ENCODE measurements at places on chromosomes 3 and 15.

- DNase-seq = no peak
These were observed 58.0 kb upstream of the ICE2 start for GRCh38 chr15:60536951-60537350.

DNA sequence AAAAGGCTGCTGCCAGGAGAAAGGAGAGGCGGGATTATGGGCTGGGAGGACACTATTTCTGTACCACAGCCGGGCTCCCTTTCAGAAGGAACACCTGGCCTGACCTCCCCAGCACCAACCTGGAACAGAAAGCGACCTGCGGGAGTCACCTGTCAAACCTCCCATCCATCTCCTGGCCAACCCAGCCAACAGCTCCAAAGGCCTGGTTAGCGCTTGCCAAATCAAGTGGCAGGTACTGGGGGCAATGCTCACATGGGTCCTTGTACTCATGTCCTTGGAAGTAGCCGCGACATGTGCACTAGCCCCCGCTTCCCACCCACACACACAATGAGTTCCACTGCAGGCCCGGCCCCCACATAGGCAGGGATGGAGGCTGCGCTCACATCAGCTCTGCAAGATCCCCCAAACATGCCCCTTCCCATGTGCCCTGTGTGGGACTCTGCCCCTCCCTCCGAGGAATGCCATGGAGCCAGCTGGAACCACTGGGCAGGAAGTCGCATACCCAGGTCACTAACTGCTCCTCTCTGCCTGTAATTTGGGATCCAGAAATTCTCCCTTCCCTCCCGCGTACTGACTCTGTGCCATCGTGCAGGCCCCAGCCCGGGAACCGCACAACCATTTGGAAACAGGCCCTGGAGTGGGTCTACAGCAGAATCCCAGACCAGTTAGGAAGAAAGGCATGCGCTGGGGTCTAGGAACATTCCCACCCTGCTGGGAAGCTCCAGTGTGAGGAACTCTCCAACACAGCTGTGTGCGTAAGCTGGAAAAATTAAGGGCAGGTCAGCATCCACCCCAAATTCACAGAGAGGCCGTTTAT is 98.9 kb downstream of the LRIG1 start:
- no peak for DNase-seq

GRCh38 chr3:18114894-18115293 is 310.2 kb downstream of the SATB1 start:
- no peak for DNase-seq

GRCh38 chr3:188706176-188706575 is 465.6 kb upstream of the TPRG1 start:
- no peak for DNase-seq

DNA sequence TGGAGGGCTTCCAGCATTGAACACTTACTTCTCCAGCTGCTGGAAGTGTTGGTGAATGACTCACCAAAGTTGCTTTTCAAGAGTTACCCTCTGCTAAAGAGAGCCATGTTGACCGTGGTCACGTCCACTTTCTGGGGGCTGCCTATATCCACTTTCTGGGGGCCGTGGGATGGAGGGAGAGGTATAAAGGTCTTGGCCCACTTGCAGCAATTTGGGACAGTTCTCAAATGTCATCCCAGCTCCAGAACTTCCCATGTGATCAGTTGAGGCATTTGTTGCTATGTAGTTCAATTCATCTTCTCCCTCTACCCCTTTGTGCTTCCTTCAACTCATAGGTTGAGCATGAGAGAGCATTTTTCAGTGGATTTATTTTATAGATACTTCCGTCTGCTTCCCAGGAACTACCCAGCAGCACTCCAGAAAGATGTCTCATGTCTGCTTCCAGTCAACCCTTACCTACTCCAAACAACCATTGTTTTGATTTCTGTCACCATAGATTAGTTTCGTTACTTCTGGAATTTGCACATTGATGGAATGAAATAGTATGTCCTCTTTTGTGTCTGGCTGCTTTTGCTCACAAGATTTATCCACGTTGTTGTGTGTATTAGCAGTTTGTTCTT is 130.6 kb downstream of the TCF12 start:
- no peak for DNase-seq

DNA sequence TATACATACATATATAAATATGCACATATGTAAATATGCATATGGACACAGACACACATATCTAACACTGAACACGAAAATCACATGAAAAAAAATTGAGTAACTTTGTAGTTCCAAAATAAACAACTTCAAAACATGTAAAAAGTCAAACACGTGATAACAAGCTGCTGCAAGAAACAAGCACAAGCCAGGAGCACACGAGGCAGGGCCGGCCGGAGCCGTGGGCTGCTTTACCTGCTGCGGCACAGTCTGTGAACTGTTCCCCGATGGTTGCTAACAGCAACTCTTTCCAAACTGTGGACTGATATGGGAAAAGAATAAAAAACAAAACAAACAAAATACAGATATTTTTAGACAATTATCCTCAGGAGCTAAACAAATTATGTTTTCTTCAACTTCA is 31.6 kb downstream of the EIF4E3 start:
- no peak for DNase-seq

GRCh38 chr3:51581524-51581923 is 43.0 kb downstream of the RAD54L2 start:
- DNase-seq = no peak

GRCh38 chr3:121698476-121698875 is 37.8 kb upstream of the HCLS1 start:
- DNase-seq = no peak

DNA sequence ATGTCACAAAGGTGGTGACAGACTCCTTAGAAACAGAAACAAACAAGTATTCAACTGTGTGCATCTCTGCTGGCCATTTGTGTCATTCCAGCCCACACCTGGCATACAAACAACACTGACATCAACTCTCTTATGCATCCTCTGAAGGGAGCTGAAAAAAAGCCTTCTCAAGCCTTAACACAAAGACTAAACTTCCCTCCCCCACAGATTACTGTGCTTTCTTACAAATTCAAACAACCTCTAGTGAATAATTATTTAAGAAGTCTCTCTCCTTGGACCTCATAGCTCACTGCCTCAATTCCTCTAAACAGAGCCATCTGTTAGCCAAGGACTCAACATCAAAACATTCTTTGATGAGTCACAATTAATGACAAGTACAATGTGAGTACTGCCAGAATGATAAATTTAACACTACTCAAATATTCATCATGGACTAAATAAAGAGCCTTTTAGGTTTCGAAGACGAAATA is 132.1 kb downstream of the WDR76 start:
- no peak for DNase-seq

DNA sequence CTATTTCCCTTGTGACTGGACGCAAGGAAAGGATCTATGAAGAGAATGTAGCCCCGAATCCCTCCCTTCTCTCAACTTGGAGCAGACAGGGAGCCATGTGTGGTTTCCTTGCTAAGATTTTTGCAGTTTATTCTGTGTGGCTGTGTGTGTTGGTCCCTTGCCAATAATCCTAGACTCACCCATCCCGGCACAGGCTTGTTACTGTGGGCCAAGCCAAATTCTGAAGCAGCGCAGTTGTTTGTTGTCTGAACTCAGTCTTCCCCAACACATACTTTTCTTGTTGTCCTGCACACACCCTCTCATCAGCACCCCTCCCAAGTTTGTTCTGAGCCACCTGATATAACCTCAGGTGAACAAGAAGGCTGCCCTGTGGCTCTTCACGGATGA is 193.3 kb upstream of the CTDSPL start:
- no peak for DNase-seq

- no peak for DNase-seq
These were observed 79.2 kb downstream of the SRGAP3 start for GRCh38 chr3:9169956-9170850.

- DNase-seq = no peak
These were observed 4.2 kb downstream of the SMAD6 start for GRCh38 chr15:66706225-66706732.

- DNase-seq = no peak
These were observed 14.6 kb downstream of the ISG20 start for GRCh38 chr15:88653200-88654064.

GRCh38 chr3:122410639-122411038 is 5.2 kb downstream of the WDR5B start:
- no peak for DNase-seq

- no peak for DNase-seq
These were observed 136.8 kb downstream of the TBL1XR1 start for GRCh38 chr3:177060492-177060891.

GRCh38 chr15:63500265-63501250 is 3.8 kb upstream of the USP3 start:
- no peak for DNase-seq

GRCh38 chr3:17075358-17075757 is 190.6 kb downstream of the PLCL2 start:
- no peak for DNase-seq

DNA sequence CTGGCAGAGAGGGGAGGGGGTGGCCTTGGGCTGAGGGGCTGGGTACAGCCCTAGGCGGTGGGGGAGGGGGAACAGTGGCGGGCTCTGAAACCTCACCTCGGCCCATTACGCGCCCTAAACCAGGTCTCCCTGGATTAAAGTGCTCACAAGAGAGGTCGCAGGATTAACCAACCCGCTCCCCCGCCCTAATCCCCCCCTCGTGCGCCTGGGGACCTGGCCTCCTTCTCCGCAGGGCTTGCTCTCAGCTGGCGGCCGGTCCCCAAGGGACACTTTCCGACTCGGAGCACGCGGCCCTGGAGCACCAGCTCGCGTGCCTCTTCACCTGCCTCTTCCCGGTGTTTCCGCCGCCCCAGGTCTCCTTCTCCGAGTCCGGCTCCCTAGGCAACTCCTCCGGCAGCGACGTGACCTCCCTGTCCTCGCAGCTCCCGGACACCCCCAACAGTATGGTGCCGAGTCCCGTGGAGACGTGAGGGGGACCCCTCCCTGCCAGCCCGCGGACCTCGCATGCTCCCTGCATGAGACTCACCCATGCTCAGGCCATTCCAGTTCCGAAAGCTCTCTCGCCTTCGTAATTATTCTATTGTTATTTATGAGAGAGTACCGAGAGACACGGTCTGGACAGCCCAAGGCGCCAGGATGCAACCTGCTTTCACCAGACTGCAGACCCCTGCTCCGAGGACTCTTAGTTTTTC is 4.9 kb downstream of the ISL2 start:
- DNase-seq = no peak

DNA sequence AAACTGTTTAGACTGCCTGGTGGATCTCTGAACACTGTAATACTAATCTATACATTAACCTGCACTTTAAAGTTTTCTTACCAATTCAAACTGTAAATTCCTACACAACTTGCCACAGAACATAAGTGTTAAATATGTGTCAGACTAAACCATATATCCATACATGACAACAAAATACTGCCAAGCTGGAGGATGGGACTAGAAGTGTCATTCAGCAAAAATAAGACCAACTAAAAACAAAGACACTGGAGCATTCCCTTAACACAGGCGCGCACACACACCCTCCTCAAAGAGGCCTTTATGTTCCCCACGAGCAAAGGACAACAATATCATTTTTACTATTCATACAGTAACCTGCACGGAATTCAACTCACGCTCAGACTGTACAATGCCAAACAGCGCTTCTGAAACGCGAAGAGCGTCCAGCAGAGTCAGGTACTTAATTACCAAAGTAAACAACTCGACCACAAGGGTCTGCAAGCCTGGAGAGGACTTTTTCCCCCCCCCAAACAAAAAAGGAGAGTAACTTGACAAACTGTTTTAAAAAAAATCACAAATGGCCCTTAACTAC is 1.1 kb downstream of the DCUN1D1 start:
- no peak for DNase-seq

DNA sequence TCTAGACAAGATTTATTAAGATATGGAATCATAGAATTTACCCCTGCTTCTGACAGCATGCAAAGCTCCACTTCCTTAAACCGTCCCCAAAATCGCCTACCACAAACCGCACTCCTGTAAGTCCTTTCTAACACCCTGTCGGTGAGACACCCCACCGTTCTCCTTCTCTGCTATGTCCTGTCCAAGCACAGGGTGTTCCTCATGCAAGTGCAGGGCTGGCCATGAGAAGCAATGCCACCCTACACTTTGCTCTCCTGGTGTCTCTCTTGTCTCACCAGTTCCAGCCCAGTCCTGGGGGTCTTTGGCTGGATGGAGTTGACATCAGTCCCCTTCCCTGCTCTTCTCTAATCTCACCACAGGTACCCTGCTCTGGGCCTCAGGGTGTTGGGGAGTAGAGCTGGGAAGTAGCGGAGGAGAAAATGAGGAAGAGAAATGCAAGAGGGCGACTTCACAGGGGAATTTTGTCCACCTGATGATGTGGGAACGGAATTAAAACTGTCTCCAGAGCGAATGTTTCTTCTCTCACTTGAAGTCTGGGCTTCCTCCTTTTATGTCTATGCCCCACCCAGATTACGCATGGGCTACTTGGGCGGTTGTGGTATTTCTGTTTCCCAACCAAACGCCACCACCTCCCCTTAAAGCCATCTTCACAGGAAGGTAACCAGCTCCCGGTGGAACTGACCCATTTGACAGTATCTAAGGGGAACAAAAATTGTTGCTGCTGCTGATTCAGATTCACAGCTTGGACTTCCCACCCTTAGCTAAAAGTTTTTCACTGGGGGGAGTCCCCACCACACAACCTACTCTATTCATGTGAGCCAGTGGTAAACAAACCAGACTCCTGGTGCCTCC is 49.9 kb downstream of the CASR start:
- no peak for DNase-seq

GRCh38 chr15:53658255-53658654 is 101.2 kb downstream of the WDR72 start:
- no peak for DNase-seq

DNA sequence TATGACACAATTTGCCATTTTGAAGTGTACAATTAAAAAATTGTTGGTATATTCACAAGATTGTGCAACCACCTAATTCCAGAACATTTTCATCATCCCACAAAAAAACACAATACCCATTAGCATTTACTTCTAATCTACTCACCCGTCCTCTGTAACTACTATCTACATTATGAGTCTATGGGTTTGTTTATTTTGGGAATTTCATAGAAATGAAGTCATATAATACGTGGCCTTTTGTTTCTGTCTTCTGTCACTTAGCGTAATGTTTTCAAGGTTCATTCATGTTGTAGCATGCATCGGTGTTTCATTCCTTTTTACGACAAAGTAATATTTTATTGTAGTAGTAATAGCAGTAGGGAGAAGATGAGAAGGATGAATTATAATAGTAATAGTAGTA is 55.2 kb upstream of the CNTN6 start:
- no peak for DNase-seq

DNA sequence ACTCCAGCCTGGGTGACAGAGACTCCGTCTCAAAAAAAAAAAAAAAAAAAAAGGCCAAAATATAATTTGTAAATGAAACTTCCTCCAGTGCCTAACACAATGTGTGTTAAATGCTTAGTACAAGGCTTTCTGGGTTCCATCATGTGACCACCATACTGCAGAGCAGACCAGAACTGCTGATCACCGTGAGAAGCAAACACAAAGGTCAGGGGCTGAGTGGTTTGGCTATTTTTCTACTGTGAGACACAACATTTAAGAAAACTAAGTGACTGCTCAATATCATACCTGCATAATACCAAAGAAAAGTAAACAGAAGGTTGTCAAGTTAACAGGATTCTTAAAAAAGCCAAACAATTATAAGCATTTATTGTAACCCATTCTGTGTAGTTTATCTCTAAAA is 13.2 kb downstream of the ABCC5 start:
- no peak for DNase-seq

DNA sequence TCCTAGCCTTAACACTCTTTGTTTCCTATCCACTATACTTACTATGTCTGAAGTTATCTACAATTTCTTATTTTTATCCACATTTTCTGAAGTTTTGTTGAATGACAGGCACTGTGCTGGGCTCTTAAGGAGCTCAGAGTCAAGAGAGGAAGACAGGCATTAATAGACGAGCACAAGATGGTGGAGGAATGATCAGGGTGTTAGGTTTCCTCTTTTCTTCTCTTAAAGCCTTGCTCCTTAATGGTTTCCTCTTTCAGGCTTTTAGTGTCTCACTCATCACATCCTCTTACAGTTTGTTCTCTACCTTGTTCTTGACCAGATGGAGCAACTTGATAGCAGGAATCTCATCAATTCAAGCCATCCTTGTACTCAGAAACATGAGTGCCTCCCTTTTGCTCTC is 52.9 kb upstream of the BCL6 start:
- no peak for DNase-seq
